Hypothalamus (tissue), 51 donors: ENCODE measurements at places on chromosomes 12 and 14.
A peak's percentile ranks its signal among the peaks of the same experiment; 100 is the strongest.

- DNase-seq = no peak
These were observed 1.9 kb downstream of the RTL1 start for GRCh38 chr14:100901391-100902183.

- no peak for DNase-seq
These were observed 32.0 kb upstream of the SEL1L start for GRCh38 chr14:81565441-81566290.

DNA sequence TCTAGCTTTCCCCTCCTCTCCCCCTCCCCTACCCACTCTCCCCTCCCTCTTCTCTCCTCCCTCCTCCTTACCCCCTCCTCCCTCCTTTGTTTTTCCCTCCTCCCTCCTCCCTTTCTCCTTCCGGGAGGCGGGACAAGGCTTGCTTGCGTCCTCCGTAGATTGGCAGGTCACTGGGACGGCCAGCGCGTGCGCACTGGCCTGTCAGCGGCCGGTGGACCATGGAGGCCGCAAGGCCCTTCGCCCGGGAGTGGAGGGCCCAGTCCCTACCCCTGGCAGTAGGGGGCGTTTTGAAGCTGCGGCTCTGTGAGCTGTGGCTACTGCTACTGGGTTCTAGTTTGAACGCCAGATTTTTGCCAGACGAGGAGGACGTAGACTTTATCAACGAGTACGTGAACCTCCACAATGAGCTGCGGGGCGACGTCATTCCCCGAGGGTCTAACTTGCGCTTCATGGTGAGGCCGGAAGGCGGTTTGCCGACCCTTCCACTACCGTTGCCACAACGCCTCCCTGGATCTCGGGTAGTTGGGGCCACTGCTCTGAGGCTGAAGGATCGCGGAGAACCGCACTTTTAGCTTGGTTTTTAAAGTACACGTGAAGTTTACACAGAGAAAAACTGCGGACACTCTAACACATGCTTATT lies at the start of gene GLIPR1L2:
GLIPR1L2 (plus strand) TSS at position 191 of the 640 bp plus-strand sequence; CDS start at position 219, 28 bp downstream.
- peak; percentile 97 for DNase-seq

GRCh38 chr14:93156693-93157369 lies 27.9 kb downstream of the MOAP1 start:
- DNase-seq = no peak

- DNase-seq = no peak
These were observed 6.6 kb downstream of the FOXG1 start for GRCh38 chr14:28773176-28773575.

GRCh38 chr12:31222620-31223222 lies 103.2 kb downstream of the SINHCAF start:
- no peak for DNase-seq

DNA sequence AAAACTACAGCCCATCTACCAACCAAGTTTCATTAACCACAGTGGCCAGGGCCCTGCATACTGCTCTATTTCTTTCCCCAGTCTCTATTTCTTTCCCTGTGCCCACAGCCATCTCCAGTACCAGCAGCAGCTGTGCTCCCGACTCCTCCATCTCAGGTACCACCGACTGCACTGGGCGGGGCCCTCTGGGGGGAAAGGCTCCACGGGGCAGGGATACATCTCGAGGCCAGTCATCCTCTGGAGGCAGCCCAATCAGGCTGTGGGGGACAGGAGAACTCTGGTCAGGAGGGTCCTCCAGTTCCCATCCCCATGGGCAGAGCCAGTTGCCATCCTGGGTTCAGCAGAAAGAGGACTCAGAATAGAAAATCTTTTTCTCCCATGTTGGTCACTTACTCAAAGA lies 3.0 kb downstream of the CDK4 start:
- DNase-seq = no peak

DNA sequence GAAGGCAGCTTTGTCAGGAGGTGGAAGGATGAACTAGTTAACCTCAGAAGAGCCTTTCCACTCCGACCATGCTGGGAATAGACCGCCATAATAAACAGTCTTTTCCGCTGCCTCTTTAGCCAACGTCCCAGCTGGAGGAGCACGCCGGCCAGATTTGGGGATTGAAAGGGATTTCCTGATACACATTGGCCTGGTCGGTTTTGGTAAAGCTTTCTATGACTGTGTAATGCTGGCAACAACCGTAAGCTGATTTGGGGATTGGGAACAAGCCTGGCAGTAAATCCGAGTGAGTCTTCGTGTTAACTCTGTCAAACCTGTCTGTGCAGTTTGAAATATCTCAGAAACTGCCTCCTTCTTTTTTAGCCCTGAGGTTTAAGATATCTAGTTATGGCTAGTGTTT lies 87.0 kb downstream of the DAD1 start:
- DNase-seq = no peak

GRCh38 chr12:88325076-88325815 lies 183.1 kb downstream of the TMTC3 start:
- no peak for DNase-seq

DNA sequence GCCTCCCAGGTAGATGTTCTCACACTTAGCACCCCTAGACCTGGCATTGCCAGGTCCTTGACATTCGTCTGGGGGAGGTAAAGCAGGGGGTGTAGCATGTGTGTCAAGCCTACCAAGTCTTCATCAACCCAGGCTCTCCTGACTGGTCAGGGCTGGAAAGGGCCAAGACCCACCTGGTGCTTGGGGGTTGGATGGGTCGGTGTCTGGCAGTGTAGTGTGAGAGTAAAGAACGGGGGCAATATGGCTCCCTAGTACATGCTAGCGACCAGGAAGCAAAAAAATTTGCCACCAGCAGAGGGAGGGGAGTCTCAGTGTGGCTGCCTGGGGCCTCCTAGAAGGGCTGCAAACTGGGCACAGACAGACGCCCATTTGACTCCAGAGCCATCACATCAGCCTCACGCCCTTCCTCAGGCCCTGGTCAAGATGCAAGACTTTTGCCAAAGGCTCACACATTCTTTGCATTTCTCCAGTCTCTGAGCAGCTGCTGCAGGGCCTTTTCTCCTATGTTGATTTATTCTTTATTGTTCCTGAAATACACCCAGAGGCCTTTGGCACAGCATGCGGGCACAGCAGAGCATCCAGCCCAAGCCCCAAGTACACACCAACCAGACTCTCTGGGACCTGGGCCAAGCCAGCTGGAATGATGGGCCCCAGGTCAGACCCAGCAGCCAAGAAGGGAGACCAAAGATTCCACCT lies 38.3 kb upstream of the PNMA1 start:
- DNase-seq = peak; percentile 22

DNA sequence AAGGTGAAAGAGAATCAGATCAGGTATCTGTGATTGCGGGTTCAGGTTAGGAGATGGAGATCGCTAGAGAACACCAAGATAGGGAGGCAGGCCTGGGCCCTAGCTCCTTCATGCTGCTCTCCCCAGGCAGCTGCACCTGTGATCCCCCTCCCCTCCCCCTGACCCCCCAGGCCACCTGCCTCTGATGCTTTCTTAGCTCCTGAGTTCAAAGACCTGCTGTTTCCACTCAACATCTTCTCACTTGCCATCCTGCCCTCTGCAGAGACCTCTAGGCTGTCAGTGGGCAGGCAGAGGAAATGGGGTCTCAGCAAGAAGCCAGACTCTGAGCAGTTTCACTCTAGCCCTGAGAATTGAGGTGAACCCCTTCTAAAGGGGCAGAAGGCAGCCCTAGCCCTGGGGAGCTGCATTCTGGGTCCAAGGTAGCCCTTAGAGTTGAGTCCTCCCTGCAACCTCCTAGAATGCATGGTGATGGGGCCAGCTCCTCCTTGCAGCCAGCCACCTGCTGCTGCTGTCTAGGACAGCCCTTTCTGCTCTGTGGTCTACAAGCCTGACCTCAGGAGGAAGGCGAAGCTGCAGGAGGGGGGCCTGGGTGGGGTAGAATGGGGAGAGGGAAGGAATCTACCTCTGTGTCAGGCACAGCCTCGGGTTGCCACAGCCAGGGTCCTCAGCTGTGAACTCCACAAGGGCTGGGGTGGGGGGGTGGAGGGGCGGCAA lies 6.4 kb upstream of the SLC48A1 start:
- DNase-seq = no peak

DNA sequence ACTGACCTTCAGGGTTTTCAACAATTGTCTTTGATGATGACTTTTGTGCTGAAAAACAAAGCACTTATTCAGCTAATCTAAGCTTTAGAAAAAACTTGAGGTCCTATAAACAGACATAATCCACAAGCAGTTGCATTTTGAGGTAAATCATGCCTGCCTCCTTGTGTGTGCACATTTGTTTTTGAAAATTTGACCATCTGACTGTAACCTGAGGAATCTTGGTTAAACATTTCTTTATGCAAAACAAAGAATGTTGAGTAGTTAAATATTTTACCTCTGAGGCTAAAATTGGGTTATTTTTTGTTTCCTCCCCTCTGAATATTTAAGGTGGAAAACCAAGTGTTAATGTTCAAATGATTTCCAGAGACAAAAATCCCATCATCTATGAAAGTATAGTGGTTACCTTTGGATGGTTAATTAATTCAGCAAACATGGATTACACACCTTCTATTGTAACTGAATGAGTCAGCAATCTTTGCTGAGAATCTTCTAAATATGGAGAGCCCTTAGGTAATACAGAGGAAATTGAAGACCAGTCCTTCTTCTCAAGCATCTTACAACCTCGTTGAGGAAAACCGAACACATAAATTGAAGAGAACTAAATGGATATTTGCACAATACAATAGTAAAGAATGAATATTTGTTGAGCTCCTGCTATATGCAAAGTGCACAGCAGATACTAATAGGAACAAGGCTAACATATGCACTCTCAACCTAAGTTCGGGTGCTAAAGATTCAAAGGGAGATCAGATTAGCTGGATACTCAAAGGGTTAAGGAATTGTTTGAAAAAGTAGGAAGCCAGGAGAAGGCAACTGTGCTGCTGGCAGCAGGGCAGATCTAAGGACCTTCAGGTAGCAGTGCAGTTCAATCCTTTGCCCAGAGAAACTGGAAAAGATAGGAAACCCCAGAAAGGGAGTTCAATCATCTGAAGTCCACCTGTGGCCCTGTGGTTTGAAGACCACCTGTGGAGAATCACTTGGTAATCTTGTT lies 115.2 kb downstream of the BMP4 start:
- no peak for DNase-seq

DNA sequence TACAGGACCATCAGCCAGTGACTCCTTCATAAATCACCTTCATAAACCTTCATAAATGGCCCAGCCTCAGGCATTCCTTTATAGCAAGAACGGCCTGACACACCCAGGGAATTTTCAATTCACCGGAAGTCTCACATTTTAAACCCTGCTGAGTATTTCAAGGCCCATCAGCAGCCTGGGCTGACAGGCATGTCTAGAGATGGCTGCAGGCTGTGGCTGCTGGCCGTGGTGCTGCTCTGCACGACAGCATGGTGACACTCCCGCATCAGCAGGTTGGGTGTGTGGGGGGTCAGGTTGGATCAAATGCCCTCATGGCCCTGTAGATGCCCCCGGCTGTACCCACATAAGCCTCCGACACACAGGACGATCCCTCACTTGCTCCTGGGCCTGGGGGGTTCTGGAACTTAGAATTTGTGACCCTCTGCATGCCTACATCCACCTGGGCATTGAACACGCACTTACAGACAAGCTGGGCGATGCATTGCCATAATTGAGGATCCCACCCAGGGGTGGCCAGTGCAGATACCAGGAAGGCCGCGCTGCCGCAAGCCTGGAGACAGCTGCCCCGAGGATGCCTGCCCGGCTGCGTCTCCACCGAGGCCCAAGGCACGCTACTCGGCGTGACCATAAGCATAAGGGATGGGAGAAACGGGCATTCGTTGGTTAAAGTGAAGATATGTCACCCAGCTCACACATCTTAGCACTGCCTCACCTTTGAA lies 124.3 kb downstream of the PIWIL1 start:
- no peak for DNase-seq

DNA sequence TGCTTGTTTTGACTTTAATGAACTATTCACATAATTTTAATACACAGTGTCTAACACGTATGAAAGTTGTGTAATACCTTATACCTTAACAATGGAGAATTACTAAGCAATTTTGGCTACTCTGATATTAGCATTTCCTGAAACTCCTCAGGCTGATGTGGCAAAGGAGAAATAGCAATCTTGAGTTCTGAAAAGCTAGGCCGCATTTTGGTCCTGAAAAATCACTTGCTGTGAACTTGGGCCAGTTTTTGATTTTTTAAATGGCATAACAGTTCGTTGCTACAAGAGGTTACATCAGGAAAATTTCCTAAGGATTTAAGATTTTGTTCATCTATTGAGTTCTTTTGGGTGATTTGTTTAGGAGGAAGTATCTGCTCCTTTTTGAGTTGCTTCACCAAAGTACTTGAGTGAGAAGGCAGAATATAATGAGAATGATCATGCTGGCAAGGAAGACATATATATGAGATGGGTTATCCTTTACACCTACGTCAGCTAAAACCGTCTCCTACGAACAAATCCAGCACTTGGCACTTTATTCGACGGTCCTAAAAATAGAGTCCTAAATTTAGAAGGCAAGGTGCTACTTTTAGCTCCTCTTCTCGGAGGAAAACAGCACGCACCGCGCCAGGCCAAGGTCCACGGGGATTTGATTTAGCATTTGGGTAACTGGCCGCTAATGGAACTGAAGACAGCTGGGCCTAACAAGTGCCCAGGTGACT lies 32.2 kb downstream of the MIA2 start:
- no peak for DNase-seq

GRCh38 chr12:65590318-65590717 lies 234.0 kb upstream of the HMGA2 start:
- no peak for DNase-seq

- DNase-seq = no peak
These were observed 227.7 kb upstream of the DIO3 start for GRCh38 chr14:101333335-101334280.

GRCh38 chr12:53053218-53054111 lies 3.6 kb downstream of the TNS2 start:
- DNase-seq = no peak

DNA sequence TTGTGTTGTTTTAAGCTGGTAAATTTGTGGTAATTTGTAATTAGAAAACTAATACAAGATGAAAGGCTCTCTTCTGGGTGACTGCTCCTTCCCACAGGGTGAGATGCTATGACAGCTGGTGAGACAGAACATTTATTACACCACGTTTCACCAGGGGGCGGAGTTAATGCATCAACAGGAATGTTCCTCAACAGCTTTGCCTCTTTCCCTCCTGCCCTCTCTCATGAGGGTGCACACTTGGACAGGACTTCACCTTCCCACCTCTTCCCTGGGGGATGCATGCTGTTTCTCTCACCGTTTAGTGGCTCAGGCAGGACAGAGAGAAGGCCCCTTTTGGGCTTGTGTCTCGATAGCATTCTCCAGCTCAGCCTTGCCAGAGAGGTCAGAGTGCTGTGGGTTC lies 13.4 kb upstream of the PPP1R1A start:
- DNase-seq = no peak
